Epithelial cell of proximal tubule (primary cell): ENCODE measurements at places on chromosomes 5 and 9. TPM values are rescaled to one million over a fixed set of nuclear protein-coding genes. Genes with fewer than 3 reads are reported as not detected.

GRCh38 chr5:82620957-82621600 lies 342.9 kb upstream of the RPS23 start:
- no peak for DNase-seq

The FXN gene
- total RNA-seq = 1.6 and 20.3 TPM in 2 replicates

GRCh38 chr9:121026260-121026691 lies 23.8 kb downstream of the C5 start:
- DNase-seq = no peak

The ZNF300 gene
- 6.3 and 10.3 TPM in 2 replicates for total RNA-seq

DNA sequence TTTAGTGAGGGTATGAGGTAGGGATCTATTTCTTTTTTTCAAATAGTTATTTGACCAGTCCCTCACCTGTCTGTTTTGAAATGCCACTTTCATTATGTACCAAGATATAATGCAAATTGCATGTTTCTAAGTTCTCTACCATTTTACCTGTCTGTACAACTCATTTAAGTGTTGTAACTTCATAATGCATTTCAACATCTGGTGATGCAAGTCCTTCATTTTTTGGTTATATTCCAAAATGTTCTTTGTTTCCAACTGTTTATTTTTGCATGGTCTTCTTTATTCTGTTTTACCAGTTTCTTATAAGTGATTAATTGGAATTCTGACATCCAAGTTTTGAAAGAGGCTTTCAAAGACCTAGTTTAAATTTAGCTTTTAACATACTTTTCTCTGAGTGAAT lies 26.8 kb downstream of the TDRD7 start:
- no peak for DNase-seq

GRCh38 chr9:32807217-32807616 lies 23.9 kb downstream of the TMEM215 start:
- no peak for DNase-seq

The SLC6A19 gene
- not detected in 2 replicates for total RNA-seq

- no peak for DNase-seq
Measured at GRCh38 chr5:22044229-22044628, 808.9 kb downstream of the CDH12 start.

DNA sequence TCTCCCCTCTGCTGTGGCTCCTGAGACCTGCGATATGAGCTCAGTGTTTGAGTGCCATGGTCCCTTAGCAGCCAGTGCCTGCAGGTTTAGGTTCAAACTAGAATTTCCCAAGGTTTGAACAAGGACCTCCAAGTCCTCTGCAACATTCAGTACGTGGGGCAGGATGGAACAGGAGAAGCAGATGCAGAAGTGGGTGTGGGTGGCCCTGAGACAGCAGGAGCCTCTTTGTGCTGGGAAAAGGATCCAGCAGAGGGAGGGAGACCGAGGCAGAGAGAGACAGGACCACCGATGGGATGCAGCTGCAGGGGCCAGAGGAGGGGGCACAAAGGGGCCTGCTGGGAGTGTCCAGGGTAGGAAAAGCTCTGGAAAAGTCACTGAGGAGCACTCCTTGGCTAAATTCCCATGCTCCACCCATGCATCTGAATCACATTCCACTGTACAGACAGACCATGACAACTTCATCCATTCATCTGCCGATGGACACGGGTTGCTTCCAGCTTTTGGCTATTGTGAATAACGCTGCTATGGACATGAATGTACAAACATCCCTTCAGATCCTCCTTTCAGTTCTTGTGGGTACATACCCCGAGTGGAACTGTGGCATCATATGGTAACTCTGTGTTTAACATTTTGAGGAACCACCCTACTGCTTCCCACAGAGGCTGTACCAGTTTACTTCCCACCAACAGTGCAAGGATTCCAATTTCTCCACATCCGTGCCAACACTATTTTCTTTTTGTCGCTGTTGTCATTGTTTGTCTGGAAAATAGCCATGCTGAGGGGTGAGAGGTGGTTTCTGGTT lies 26.7 kb upstream of the SUSD3 start:
- DNase-seq = no peak

The DDX4 gene
- total RNA-seq = not detected in 2 replicates

GRCh38 chr5:72511366-72511765 lies 4.2 kb upstream of the ZNF366 start:
- DNase-seq = no peak

The CATSPER3 gene
- 0.29 TPM in 1 of 2 replicates, not detected in the other for total RNA-seq

DNA sequence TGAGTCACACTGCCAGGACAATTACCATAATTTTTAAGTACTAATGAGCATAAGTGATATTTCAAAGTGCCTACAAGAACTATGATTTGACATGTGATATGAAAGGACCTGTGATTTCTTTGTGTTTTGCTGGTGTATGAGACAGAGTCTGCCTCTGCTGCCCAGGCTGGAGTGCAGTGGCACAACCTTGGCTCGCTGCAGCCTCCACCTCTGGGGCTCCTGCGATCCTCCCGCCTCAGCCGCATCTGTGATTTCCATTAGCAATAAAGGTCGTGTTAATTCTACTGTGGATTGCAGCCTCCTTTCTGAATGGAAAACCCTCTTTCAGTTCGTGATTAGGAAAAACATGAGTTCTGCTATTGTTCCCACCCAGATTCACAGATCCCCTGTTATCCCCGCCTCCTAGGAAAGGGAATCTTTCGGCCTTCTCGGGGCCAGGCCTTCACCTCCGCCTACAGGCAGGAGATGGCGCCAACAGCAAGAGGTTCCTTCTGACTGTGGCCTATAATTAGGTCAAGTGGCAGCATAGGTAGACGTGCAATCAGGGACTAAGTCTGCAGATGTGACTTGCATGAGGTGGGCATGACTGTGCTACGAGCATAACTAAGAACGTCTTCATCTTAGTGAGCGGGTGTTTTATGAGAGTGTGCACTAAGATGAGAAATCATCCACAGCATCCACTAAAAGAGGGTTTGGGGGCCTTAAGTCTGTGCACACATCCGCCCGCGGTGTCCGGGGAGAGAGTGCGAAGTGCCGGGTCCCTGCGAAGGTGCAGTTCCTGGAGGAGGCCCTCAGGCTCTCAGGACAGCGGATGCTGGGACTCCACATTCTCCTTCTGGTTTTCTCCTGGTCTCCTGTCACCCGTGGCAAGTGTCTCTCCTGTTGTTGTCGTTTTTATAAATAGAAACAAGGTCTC lies 23.1 kb downstream of the TRIM7 start:
- DNase-seq = no peak

The CTXN3 gene
- not detected in 2 replicates for total RNA-seq

The GPRIN1 gene
- 34.0 and 40.2 TPM in 2 replicates for total RNA-seq

GRCh38 chr9:98958271-98958984 lies 14.7 kb downstream of the COL15A1 start:
- no peak for DNase-seq

DNA sequence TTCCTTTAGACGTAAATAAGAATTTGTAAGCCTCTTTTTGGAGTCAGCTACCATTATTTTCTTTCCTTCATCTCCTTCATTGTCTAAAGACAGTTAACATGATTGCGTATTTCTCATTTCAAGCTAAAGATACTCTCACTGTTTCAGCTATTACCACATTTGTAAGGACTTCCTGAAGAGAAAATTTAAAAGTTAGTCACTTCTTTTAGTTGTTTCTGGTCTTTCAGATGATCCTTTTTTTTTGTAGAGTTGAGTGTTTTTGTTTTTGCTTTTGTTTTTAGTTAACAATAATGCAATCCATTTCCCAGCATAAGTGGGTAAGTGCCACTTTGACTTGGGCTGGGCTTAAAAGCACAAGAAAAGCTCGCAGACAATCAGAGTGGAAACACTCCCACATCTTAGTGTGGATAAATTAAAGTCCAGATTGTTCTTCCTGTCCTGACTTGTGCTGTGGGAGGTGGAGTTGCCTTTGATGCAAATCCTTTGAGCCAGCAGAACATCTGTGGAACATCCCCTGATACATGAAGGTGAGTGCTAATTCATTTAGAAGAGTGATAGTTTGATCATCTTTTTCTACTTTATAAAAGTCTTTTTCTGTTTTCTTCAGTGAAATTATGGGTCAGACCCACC lies 2.0 kb downstream of the IL31RA start:
- DNase-seq = no peak
